Astrocyte of the spinal cord (primary cell): ENCODE measurements at places on chromosomes 7 and 10.
A peak's percentile ranks its signal among the peaks of the same experiment; 100 is the strongest.

DNA sequence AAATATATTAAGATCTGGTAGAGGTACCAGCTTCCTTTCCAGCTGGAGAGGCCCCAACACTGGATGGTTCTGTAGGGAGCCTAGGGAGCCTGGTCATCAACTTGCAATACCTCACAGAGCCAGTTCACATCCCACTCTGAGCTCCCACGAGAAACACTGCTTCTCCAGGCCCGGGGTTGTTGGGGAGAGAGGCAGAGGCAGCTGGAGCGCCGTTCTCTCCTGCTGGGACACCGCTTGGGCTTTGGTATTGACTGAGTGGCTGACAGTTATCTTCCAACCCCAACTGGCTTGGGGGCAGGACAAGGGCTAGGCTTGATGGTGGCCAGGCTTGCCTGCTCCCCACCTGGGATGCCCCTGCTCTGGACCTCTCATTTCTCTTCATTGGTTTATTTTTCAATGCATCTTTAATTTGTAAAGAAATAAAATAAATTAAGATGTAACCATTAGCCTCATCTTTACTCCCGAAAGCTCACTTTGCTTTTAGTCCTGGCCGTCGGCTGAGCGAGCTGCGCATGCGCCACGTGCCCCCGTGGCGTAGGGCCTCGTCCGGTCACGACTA lies 10.0 kb upstream of the CHCHD1 start:
- no peak for DNase-seq

GRCh38 chr10:74855027-74855426 lies 28.6 kb downstream of the KAT6B start:
- no peak for DNase-seq

DNA sequence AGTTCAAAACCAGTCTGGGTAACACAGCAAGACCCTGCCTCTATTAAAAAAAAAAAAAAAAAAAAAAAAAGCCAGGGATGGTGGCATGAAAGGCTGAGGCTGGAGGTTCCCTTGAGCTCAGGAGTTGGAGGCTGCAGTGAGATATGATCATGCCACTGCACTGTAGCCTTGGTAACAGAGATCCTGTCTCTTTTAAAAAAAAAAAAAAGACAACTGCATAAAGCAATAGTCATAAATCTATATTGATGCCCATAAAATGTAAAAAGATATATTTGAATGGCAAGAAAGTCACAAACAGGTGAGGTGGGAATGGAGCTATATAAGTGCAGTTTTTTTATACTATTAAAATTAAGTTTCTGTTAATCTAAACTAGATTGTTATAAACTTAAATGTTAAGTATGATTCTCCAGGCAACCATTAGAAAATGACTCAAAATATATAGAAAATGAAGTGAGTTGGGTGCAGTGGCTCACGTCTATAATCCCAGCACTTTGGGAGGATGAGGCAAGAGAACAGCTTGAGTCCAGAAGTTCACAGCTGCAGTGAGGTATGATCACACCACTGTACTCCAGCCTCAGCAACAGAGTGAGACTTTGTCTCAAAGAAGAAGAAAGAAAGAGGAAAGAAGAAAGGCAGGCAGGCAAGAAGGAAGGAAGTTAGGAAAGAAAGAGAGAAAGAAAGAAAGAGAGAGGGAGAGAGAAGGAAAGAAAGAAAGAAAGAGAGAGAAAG lies 13.4 kb upstream of the HNRNPH3 start:
- DNase-seq: no peak

GRCh38 chr7:35819310-35819709 lies 18.5 kb downstream of the SEPTIN7 start:
- no peak for DNase-seq

DNA sequence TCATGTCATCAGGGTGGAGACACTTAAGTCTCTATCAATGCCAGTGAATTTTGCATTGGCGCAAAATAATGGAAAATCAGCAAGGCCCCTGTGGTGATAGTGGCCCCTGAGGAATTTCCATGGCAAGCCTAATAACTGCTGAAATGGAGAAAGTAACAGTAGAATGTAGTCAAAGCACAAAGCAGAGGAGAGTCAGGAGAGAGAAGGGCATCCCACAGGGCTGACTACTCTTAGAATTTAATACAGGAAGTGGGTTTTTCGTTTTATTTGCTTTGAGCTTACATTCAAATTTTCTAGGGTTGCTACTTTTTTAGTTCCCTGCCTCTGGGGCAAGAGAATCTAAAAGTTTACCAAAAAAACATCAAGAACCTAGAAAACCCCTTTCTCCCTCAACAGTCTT lies 39.0 kb downstream of the BZW2 start:
- DNase-seq: no peak

DNA sequence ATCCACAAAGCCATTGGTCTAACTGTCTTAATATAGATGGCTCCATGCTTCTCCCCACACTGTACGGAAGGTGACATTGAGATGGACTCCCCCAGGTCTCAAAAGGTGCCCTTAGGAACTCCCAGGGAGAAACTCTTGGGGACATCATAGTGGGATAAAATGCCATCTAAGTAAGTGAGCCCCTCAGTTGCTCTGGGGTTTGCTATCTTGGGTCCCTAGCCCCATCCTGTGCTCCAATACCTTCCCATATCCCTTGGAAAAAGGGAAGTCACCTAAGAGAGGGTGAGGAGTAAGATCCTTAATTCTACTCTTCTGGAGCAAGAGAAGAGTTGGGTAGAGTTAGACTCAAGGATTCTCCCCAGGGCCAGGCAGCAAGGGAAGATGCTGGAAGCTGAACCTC lies 7.9 kb downstream of the PRRT4 start:
- DNase-seq: no peak

DNA sequence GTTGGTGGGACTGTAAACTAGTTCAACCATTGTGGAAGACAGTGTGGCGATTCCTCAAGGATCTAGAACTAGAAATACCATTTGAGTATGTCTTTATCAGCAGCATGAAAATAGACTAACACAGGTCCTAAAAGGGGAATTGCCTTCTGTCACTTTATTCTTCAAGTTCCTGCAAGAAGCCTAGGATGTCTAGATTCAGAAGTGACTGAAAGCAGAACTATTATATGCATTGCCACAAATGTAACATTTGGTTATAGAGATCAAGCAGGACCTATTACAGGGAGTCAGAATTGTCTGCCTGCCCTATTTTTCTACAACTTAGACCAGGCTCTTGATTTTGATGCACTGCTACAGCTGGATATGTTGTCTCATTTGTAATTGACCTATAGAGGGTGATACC lies 364.7 kb downstream of the SORCS1 start:
- no peak for DNase-seq

DNA sequence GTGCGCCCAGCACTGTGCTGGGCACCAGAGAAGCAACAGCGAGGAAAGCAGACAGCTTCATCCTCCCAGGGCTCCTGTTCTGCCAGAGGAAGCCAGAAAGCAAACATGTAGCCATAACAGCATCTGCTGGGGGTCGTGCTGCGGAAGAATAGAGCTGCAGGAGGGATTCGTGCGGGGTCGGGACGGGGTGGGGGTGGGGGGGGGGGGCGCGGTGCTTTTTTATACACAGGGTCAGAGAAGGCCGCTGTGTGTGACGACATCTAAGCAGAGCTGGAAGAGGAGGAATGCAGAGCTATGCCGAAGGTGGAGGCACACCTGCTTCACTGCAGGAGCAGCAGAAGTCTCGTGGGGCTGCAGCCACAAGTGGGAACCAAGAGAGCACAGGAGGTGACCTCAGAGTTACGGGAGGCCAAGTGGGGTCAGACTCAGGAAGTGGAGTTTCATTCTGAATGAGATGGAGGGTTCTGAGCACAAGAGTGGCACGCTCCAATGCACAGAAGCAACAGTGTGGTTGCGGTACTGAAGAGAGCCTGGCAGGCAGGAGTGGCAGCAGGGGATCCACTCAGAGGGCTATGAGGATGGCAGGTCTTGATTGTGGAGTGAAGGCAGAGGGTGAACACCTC lies 11.1 kb downstream of the PKD1L1 start:
- DNase-seq: peak; percentile 43

GRCh38 chr7:129094501-129094900 lies 39.6 kb upstream of the TNPO3 start:
- DNase-seq: no peak

- peak; percentile 47 for DNase-seq
Observed at GRCh38 chr7:117995850-117996650, 122.8 kb upstream of the CTTNBP2 start.

GRCh38 chr7:143519411-143520131 lies 41.9 kb downstream of the TAS2R41 start:
- peak; percentile 91 for DNase-seq

DNA sequence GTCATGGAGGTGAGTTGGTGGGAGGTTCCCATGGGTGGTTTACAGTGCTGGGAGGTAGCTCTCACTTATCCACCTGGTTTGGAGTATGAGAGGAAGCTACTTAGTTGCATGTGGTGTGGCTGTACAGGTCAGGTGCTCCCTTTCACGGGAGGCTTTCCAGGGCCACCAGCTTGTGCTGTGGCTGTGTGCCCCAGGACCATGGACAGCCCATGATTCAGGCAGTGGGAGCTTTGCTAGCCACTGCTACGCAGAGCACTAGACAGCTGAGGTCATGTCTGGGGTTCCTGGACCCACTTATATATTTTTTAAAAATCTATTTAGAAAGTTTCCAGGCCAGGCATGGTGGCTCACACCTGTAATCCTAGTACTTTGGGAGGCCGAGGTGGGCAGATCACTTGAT lies 42.5 kb upstream of the KCNMA1 start:
- DNase-seq: no peak

DNA sequence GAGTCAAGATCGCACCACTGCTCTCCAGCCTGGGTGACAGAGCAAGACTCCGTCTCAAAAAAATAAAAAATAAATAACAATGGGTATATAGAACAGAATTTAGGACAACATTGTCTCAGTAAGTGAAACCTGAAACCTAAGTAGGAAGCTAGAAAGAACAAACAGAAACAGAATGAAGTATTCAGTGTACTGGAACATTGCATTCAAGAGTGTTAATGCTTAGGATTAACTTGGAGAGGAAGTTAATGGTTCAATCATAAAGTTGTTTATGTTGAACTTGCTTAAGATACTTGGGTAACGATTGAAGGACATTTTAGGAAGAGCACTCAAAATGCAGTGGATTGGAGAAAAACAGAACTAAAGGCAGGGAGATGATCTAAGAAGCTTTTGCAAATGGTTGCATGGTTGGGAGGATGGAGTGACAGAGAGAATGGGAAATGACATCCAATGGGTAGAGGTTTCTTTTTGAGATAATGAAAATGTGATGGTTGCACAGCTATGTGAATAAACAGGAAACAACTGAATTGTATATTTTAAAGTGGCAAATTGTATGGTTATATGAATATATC lies 233.7 kb downstream of the ADK start:
- DNase-seq: no peak

GRCh38 chr10:108545921-108546320 lies 1377.4 kb downstream of the XPNPEP1 start:
- DNase-seq: no peak

- no peak for DNase-seq
Observed at GRCh38 chr7:30502470-30503251, 2.0 kb downstream of the GGCT start.

- DNase-seq: peak; percentile 96
Observed at GRCh38 chr10:37857287-37858211, at the start of gene ZNF248. TSS of gene ZNF248 (minus strand) at chr10:37857610. CDS start at chr10:37856310, 1,300 bp downstream.

- DNase-seq: no peak
Observed at GRCh38 chr10:28783087-28783486, 105.8 kb downstream of the BAMBI start.

DNA sequence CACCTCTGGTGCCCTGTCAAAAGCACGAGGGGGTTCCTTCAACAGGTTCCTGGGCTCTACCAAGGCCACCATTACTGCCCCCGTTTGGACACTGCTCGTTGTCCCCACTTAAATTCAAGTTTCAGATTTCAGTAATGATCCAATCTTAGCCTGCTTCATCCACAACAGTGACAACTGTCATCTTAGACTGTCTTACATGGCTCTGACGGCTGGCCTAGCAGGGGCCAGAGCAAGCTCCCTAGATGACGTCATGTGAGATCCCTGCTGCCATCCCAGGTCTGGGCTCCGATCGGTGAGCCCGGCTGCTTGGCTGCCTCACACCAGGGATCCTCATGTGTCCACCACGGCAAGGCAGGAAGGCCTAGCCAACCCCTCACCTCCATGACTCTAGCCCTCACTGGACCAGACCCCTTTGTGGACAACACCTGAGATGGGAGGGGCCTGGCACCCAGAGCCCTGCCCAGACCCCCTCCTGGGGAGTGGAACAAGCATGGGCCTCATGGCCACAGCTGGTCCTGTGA lies 82.5 kb downstream of the FAM53B start:
- no peak for DNase-seq

GRCh38 chr10:122117475-122117874 lies 128.5 kb downstream of the TACC2 start:
- DNase-seq: no peak

DNA sequence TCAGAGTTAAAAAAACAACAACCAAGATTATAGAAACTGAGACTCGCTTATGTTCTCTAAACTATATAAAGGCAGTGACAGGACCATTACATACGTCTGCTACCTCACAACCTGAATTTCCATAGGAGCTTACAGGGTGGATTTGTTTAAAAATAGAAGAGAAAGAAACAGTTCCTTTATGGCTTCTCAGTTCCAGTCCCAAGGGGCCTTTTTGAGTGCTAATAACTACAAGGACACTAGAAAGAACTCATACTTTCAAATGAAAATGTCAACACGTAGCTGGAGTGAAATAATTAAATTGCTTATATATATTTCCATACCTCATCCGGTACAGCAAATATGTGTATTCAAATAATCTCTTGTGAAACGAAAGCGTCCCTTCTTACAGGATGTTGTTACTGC lies 19.7 kb downstream of the TSPAN12 start:
- DNase-seq: no peak

DNA sequence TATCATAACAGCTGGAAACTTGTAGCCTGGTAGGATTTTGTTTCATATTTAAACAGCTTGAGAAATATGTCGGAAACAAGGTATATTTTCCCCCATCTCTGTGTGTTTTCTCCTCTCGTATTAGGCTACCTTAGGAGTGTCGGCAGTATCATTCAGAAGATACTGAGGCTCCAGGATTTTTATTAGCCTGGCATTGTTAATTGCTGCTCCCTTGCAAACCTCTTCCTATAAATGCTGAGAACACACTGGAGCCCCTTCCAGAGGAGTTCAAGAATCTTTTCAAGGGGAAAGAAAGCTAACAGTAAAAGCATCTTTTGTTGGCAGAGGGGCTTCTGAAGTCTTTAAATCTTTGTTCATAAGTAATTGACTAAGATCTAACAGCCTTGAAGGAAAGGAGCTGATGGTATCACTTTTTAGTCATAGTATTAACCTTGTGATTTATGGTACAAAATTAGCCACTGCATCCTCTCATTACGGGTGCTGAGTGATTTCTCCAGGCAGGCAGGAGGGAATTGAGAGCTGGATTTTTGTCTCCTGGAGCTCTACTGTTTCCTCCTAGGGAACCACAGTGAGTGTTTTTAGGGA lies 998.7 kb downstream of the LRMDA start:
- peak; percentile 16 for DNase-seq

DNA sequence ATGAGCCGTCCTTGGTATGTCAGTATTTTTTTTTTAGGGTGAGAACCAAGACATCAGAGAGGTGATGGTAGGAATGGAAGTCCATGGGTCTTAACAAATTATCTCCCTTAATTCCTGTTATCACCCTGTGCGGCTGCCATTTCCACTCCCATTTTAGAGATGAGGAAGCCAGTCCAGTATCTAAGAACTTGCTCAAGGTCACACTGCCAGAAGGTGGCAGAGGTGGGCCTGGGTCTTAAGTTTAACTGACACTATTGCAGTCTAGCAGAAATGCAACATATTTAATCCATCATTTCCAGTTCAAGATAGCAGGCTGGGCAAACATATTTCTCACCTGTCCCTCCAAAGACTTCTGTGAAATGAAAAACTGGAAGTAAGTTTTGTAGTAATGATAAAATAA lies 108.3 kb downstream of the GLI3 start:
- DNase-seq: peak; percentile 19

- no peak for DNase-seq
Observed at GRCh38 chr10:3033925-3034324, 33.4 kb upstream of the PFKP start.
